ENCODE measurements at places on chromosomes 6 and 20.

DNA sequence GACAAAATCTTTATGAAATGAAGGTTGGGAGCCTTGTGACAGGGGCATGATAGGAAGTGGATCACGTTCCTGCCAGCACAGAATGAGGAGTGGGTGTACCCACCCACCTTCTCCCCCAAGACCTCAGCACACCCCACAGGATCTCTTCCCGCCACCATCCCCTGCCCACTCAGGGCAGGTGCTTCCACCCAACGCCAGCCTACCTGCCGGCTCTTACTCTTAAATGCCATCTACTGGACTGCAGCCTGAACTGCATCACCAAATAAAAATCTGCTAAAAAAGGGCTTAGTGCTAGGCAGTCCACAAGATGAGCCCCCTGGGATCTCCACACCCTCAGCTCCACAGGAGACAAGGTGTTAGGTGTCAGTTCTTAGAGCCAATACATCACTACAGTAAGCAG, 20.6 kb downstream of the DTNBP1 start:
- no peak for DNase-seq

DNA sequence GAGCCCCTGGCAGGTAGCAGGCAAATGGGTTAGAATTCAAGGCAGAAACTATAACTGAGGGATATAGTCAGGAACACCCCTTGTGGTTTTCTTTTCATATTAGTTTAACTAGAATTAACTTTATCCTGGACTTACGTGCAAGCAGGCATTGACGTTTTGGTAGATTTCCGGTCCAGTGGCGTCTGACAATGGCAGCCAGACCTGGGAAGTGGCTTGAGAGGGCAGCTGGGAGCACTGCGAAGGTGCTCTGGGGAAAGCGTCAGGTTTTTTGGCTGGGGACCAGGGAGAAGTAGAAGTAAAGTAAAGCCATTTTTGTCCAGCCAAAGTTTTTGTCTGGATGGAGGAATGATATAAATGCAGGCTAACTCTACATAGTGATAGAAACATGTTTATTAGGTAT, 8.4 kb upstream of the ACSS1 start:
- DNase-seq: no peak

- no peak for DNase-seq
Measured at GRCh38 chr6:19988555-19988954, 151.4 kb downstream of the ID4 start.

DNA sequence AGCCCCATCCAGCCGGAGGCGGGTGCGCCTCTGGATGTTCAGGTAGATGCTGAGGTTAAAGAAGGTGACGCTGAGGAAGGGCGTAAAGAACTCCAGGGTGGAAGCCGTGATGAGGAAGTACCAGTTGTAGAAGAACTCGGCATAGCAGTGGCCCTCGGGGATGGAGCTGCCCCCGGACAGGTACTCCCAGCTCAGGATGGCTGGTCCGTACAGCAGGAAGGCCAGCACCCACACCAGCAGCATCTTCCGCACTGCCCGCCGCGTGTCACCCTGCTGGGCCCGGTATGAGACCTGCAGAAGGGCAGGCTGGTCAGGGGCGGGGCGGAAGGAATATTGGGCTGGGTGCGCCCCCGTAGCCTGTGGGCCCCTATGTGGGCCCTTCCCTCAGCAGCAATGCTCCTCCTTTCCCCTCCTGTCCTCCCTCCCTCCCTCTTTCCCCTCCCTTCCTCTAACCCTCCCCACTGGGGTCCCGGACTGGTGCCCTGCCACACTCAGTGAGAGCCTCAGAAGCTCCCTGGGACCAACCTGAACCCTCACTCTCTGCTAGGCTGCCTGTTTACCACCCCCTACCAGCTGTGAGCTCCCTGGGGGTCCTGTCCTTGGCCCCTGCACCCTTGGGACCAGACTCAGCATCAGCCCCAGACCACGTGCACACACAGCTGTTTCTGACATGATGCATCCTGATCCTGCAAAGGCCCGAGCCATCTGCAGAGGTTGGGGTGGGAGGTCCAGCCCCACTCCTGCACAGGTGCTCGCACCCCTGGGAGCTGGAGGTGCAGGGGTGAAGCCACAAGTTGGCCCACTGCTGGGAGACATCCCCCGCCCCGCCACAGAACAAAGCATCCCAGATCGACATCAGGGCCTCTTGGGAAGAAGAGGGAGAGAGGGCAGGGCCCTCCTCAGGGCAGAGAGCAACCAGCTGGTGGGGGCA, 3.2 kb downstream of the HRH3 start:
- DNase-seq: no peak

- DNase-seq: no peak
Measured at GRCh38 chr6:160088069-160088783, 33.4 kb upstream of the SLC22A1 start.

DNA sequence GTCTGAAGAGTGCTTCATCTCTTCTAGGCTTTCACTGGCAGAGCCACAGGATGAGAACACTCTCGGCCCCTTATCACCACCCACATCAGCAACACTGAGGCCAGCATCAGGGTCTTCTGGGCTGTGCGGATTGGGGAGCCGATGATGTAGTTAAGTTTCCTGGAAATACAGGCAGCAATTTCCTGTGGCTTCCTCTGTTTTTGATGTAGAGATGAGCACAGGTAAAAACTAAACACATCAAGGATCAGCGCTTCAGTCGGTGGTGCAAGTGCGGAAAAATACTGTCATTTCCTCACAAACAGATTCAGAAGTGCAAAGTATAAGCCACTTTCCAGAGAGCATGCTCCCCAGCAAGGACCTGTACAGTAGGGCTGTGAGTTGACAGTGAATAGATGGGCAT, 62.6 kb downstream of the BACH2 start:
- peak; percentile 70 for DNase-seq

DNA sequence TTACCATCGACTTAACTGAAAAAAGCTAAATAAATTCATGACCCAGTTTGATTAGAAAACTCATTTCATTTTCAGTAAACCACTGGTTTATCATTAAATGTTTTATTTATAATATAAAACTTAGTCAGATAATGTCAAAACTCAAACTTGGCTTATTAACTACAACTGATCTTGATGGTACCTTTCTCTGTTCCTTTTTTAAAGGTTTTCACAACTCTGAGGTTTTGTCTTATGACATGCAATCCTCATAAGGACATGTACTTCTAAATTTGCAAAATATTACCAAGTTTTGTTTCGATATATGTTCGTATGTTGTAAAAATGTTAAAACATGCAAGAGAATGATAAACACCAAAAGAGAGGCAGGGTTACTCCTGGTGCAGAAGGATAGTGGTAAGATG, 82.5 kb upstream of the PDE10A start:
- no peak for DNase-seq

GRCh38 chr20:11380283-11380682, 537.4 kb upstream of the BTBD3 start:
- DNase-seq: no peak

DNA sequence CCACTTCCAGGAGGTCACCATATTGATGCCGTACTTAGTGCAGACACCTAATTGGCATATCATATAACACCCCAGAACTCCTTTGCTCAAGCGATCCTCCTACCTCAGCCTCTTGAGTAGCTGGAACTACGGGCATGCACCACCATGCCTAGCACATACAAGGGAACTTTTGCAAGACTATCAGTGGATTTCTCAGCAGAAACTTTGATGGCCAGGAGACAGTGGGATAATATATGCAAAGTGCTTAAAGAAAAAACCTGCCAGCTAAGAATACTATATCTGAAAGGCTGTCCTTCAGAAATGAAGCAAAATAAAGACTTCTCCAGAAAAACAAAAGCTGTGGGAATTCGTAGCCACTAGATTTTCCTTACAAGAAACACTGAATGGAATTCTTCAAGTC, 387.1 kb downstream of the DHX35 start:
- DNase-seq: no peak

GRCh38 chr20:40477805-40478204, 211.2 kb downstream of the MAFB start:
- no peak for DNase-seq

DNA sequence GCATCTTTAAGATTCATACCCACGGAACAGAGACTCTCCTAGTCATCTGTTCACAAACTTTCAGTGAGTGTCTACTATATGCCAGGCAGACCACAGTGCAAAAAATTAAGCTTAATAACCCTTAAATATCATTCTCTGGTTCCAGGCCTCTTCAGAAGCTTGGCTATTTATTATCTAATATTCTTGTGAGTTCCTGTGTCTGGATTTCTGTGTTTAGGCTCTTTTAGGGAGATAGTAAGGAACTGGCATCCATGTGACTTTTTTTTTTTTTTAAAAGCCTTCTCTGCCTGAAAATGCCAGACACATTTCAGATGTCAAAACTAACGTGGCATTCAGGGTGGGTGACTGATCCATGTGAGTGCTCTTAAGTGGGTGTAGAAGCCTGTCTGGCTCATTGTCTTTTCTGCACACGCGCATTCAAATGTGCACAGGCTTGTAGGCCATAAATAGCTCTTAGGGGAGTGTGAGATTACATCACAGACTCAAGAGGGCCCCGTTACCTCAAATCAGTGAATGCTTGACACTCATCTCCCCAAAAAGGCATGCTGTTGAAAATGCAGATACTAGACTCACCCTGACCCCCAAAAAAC, 141.9 kb downstream of the GMPR start:
- DNase-seq: no peak

- no peak for DNase-seq
Measured at GRCh38 chr6:109039795-109040194, 54.9 kb downstream of the SESN1 start.

- DNase-seq: no peak
Measured at GRCh38 chr6:116369540-116369939, 1.2 kb upstream of the DSE start.

DNA sequence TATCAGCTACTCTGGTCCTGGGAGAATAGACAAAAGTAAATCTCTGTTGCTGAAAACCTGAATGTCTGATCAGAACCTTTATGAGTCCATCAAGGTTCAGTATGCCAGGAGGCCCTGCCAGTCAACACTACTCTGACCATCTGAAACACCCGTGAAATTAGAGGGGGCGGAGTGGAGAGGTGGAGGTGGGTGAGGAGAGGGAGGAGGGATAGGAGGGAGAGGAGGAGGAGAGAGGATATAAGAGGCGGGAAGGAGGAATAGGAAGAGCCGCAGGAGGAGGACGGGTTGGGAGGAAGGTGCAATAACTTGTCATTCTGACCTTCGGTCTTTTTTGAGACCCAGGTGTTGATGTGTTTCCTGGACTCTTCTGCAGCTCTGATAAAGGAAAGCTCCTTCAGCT, 8.0 kb downstream of the SERPINB9 start:
- DNase-seq: no peak

GRCh38 chr6:158837684-158838625, 18.8 kb upstream of the EZR start:
- no peak for DNase-seq

DNA sequence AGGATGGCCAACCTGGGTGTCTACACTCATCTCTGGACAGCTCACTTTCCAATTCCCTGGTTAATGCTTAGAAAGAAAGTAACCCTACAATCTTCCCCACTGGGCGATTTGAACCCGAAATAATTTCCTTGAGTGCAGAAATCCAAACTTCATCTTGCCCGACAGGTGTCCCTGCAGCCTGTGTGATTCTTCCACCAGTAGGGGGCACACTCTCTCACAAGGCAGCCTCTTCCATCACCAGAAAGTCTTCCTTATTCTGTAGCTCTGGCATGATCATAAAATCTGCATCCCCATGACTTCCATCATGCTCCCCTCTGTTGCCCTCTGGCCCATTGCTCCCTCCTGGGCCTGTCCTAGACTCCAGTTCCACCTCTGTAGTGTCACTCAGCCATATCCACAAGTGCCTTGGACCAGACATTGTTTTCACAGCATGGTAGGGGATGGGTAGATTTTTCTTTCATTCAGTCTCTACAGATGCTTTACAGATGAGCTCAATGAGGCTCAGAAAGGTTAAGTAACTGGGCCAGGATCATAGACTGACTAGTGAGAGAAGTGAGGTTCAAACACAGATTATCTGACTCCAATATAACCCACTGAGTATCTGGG, 170.4 kb upstream of the SPTLC3 start:
- DNase-seq: no peak

DNA sequence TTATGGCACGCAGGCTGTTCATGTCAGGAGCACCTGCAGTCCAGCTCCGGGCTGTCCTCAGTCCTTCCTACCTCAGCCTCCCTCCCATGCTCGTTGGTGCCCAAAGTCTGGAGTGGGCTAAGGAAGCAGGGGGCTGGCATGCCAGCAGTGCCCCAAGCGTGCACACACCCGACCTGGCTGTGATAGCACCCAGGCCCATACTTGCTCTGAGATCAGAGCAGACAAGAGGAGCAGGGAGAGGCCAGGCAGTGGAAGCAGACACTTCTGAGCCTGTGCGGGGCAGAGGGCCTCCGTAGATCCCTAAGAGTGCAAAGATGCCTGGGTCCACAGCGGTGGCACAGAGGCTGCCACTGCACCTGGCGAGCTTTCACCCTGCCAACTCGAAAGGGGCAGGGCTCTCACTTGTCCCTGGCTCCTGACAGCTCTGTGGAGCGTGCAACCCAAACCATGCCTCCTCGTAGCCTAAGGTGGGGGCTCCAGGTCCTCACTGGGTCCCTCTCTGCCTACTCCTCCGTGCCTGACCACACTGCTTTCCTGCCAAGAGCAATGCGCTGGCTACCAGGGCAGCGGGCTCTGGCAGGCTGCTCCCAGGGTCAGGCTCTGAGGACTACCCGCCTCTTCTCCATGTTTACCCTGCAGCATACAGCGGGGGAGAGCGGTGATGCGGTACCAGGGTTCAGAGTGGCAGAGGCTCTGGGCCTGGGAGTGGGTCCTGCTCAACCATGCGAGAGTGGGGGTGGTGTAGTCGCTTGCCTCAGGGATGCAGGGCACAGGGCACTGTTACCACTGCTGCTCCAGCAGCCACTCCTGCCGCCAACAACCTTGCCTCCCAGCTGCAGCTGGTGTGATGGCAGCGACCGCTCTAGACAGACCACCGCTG, 59.5 kb downstream of the MANEA start:
- no peak for DNase-seq

DNA sequence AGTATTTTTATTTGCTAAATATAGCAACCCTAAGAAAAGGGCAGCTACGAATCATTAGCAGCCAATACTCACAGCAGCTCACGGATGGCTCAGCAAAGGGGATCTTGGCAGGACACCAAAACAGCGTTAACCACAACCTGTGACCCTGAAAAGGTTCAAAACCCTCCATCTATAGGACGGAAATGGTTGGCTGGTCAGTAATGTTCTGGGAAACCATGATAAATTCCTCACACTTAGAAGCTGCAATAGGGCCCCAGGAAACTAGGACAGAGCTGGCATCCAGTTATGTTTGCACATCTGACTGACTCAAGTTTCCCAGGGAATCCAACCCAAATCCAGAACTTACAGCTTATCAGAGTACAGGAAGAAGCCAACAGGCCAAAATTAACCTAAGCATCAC, 30.9 kb upstream of the PTPRT start:
- DNase-seq: no peak

GRCh38 chr6:132972971-132973370, 158.6 kb downstream of the RPS12 start:
- no peak for DNase-seq
